Peyer's patch (tissue), 4 donors: ENCODE measurements at places on chromosomes 1 and 21.
A peak's percentile ranks its signal among the peaks of the same experiment; 100 is the strongest.

- no peak for DNase-seq
These were observed 147.3 kb upstream of the VAMP3 start for GRCh38 chr1:7623842-7624241.

DNA sequence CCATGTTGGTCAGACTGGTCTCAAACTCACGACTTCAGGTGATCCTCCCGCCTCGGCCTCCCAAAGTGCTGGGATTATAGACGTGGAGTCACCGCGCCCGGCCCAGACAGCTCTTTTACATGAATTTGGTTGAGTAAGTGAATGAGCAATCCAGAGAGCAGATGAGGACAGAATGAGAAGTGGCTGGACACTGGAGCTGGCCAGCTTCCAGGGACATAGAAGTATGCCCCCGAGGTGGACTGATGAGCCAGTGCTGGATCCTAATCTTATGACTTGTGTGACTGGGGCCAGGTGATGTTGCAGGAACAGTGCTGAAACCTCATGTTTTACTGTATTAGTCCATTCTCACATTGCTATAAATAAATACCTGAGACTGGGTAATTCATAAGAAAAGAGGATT is 35.9 kb upstream of the KANK4 start:
- no peak for DNase-seq

DNA sequence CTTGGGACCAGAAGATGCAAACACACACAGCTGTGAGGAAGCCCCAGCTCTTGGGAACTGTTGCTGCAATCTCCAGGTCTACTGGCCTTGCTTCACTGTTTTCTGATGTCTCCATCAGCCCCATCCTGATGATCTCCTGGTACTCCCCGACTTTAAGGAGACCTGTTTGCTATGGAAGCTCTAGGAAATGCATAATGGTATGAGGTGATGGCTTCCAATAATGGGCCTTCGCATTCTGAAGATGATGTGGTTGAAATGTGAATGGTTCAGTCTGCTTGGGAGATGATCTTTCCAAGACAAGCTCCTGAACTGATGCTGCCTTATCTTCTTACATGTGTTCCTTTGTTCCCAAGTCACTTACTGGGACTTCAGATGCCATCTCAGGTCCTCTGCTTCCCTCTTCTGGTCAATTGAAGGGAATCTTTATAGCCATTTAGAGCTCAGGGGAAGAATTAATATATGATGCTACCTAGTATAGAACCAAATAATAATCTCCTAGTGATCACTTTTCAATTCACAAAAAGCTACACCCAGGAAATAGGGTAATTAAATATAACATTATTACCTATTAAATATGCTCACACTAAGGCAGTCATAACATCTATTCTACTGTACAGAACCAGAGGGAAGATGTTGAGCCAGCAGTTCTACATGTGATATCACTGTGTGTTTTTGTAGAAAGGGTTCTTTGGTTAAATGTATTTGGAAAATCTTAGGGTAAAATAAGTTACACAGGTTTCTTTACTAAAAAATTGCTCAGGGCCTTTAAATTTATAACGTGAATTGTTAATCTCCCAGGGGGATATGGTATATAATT is 73.9 kb upstream of the VTCN1 start:
- no peak for DNase-seq

DNA sequence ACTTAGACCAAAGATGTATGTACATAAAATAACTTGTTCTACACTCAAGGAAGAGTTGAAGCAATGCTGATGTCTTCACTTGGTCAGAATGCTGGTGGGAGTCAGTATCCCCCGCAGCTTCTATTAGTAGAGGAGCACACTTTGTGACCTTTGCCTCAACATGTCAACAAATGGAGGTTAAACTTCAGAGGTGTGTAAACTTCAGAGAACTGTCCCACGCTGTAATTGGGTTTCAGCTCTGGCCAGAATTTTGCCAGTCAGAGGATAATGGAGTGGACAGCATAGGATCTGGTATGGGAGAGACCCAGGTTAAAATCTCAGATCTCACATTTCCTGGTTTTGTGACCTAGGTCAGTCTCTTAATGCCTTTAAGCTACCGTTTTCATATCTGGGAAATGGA is 107.6 kb upstream of the ZNF644 start:
- no peak for DNase-seq

DNA sequence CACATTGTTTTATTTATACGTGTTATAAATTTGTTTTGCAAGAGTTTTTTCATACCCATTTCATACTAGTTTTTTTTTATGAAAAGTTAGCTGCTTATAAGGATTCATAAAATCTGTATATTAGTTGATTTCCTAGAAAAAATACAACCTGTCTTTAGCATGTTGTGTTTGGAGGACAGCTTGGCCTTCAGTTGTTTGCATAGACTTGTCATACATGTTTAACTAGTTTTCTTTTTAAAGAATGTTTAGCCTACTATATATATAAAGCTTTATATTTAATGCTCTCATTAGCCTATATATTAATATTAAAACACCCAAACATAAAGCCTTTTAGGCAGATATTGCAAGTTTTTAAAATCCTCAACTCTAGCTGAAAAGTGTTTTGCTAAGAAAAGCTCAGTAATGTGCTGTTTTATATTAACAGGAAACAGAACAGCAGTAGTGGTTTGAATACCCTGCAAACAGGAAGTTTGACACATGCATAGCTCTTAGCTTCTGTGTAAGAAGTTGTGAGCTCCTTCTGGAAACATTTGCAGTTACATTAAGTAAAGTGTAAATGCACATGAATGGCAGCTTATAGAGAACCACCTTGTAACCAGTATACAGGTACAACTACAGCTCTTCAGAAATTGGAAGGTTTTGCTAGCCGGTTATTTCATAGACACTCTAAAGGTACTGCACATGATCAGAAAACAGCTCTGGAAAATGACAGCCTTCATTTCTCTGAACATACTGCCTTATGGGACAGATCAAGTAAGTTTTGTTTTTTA is at the start of gene PRKACB:
Gene PRKACB, plus strand, starts transcription at position 476 of the 770 bp plus-strand sequence. Its CDS starts 91 bp downstream, at position 567.
- no peak for DNase-seq

DNA sequence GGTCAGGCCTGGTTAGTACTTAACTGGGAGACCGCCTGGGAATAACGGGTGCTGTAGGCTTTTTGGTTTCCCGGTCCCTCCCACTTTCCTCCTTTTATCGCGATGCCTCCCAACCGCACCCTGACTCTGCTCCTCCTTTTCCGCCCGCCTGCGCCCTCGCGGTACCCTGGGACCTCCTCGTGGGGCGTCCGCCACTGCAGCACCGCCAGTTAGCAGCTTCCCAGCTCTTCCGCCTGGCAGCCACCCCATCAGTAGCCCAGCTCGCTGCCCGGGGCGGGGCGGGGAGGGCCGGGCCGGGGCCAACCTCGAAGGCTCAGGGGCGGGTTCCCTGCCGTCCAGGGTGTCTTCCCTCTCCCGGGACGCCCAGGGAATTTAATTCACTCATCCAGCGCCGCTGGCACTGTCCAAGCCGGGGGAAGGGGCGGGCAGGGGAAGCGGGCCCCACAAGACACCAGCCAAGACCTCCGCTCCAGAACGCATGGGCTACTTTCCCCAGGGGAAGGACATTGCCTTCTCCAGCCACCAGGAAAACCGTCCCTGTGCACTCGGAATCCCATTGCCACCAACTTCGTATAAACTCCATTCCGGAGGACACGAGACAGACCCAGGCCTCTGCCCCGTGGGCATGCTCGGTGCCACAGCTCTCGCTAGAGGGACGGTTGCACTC is 2.0 kb upstream of the ZNF678 start:
- no peak for DNase-seq

GRCh38 chr1:243851257-243851756 is 1.3 kb upstream of the AKT3 start:
- no peak for DNase-seq

- DNase-seq, result no peak
These were observed 17.1 kb downstream of the BCAN start for GRCh38 chr1:156658945-156659574.

- DNase-seq, result no peak
These were observed 121.8 kb upstream of the TNR start for GRCh38 chr1:175865041-175865766.

DNA sequence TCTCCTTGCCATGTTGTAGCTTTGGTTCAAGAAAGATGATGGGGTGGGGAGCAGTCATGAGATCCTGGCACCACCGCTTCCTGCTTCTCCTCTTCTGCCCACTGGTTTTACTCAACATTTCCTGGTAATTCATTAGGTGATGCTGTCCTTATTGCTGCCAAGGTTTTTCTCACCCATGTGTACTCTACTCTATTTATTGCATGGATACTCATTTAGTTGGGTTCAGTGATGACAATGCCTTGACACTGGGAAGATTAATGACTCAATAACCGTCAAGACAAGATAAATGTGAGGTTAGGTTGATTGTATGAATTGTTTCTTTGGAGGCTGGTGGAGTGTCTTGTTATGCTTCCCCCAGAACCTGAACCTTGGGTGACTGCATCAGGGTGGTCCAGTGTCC is 484.2 kb downstream of the SIPA1L2 start:
- no peak for DNase-seq

GRCh38 chr21:41169701-41170100 is 1.7 kb downstream of the BACE2 start:
- no peak for DNase-seq

DNA sequence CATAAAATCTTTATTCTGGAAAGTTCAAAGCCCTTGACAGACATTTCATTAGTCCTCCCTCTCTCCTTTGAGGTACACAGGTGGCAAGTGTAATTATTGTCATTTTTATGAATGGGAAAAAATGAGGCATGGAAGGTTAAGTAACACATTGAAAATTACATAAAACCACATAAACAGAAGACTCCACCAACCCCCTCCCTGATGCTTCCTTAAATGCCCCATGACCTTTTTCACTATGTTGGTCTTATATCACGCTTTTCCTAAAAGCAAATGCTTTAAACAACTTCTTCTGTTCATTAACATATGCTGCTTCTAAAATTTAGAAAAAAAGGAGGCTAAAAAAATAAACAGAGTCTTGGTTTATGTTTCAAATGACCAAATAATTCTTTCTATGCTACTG is 648.4 kb downstream of the PTPRC start:
- DNase-seq, result no peak

DNA sequence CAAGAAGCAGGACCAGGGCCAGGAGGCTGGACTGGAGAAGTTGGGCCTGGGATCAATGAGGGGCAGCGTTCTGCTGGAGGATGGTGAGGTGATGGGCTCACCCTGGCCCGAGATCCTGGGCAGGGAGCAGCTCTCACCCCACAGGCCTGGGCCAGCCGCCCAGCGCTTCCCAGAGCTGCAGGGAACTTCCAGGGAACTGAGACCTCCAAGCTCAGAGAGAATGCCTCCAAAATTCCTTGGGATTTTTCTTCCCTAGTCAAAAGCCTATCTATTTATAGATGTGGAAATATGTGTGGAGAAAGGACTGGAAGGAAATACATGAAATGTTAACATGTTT is 121.2 kb downstream of the SPSB1 start:
- peak; percentile 62 for DNase-seq

GRCh38 chr1:234899041-234899729 is 229.5 kb downstream of the TOMM20 start:
- no peak for DNase-seq

- peak; percentile 15 for DNase-seq
These were observed 49.7 kb upstream of the ACTRT2 start for GRCh38 chr1:2971609-2972008.

GRCh38 chr1:89686520-89686919 is 53.6 kb downstream of the LRRC8C start:
- no peak for DNase-seq

GRCh38 chr21:29224006-29224405 is 74.7 kb upstream of the BACH1 start:
- DNase-seq, result no peak

DNA sequence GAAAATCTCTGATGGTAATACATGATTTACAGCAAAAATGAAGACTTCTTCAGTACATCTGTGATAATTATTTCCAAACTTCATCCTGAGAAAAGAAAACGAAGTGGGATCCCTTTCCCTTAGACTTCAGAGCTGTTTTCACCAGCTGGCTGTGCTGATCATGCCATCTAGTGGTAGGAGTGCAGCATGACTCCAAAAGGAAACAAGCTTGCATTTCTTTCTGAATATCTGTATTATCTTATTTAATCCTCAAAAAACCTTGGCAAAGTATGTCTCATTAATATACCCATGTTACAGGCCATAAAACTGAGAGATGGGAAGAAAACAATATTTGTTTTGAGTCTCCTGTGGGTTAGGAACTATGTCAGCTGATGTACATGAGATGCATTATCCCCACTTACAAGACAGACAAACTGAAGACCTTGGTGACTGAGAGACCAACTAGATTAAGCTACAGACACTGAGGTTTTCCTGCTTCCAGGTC is 9.8 kb upstream of the GJA8 start:
- no peak for DNase-seq

- DNase-seq, result no peak
These were observed 32.9 kb downstream of the IVNS1ABP start for GRCh38 chr1:185284116-185284515.

- no peak for DNase-seq
These were observed 23.0 kb upstream of the EPHA8 start for GRCh38 chr1:22540337-22540736.

- DNase-seq, result no peak
These were observed 1707.7 kb downstream of the BRINP3 start for GRCh38 chr1:188769936-188770335.

GRCh38 chr1:167471568-167471967 is 46.8 kb downstream of the CD247 start:
- no peak for DNase-seq

DNA sequence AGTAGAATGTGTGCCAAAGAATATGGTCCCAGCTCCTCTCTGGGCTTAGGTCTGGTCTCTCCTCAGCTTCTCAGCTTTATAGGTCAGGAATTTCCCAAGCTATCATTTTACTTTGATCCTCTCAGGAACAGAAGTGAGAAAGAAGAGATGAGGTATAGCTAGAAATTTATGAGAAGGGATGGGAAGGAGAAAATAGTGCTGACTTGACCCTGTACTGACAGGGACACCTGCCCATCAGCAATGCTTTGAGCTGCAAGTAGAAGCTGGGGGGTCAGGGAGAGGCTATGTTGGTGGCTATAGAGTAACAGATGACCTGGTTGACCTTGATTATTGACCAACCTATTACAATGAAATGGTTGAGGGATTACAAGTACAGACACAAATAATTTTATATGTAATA is 75.0 kb downstream of the XCL2 start:
- no peak for DNase-seq

DNA sequence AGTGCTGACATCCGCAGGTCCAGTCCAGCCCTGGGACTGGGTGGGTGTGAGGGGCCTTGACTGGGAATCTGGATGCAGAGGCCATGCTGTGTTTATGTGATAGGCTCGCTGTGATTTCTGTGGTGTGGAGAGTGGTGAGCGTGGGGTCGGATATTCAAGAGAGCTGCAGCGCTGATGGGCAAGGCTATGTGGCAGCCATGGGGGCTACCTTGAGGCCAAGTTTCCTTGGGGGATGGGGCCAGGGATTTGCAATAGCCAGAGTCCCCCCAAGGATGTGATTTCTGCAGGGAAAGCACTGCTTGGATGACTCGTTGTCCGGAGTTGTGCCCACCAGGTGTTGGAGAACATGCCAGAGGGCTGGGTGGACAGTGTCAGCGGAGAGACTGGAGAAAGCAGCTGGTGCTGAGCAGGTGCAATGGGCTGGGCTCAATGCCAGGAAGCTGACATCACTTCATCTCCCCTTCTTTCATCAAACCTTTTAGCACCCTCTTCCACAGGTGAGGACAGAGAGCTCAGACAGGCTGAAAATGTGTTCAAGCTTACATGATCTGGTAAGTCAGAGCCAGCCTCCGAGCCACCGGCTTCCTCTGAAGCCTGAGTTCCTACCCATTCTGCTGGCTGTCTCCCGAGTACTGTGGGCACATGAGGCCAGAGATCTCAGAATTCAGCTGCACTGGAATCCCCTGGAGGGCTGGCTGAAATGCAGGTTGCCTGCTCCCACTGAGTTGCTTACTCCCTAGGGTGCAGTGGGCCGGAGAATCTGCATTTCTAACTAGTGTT is 132.9 kb downstream of the RHOU start:
- peak; percentile 57 for DNase-seq

- DNase-seq, result no peak
These were observed 3.8 kb upstream of the PADI3 start for GRCh38 chr1:17244821-17245740.
